ENCODE measurements at places on chromosomes 12 and 14.

GRCh38 chr14:88706425-88706824 is 86.3 kb downstream of the EML5 start:
- DNase-seq, result no peak

- no peak for DNase-seq
Measured at GRCh38 chr14:99597911-99598600, 6.0 kb downstream of the CCDC85C start.

DNA sequence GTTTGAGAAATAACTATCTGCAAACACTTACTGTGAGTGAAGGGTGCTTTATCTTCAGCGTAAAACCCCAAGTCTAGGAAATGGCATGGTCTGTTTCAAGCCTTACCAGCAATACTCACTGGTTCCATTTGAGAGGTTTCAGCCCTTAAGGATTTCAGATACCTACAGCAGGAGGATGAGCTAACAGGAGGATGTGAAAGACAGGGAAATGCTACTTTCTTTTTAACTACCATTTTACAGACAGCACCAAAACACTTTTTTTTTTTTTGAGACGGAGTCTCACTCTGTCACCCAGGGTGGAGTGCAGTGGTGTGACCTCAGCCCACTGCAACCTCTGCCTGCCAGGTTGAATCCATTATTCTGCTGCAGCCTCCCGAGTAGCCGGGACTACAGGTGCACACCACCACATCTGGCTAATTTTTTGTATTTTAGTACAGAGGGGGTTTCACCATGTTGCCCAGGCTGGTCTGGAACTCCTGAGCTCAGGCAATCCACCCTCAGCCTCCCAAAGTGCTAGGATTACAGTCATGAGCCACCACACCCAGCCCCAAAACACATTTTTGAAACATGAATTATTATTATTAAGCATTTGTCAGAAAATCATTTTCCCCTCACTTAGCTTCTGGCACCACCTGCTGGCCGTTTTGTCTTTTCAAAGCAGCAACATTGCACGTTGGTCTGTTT is 4.6 kb downstream of the MTRFR start:
- DNase-seq, result peak; percentile 79

DNA sequence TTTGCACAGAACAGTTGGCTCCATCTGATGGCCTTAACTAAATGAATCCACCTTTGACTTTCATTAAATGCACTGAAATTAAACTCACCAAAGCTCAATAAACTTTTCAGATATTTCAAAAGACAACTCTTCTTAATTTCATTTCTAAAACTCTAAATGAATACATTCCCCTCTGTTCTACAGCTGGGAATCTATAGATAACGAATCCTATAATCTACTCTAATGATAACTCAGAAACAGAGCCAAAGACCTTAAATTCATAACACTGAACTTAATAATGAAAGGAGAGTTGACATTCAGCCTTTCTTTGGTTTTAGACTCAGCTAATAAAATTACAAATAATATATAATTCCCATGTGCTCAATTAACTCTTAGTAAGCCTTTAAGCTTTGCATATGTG is 150.5 kb downstream of the KCNH5 start:
- no peak for DNase-seq

DNA sequence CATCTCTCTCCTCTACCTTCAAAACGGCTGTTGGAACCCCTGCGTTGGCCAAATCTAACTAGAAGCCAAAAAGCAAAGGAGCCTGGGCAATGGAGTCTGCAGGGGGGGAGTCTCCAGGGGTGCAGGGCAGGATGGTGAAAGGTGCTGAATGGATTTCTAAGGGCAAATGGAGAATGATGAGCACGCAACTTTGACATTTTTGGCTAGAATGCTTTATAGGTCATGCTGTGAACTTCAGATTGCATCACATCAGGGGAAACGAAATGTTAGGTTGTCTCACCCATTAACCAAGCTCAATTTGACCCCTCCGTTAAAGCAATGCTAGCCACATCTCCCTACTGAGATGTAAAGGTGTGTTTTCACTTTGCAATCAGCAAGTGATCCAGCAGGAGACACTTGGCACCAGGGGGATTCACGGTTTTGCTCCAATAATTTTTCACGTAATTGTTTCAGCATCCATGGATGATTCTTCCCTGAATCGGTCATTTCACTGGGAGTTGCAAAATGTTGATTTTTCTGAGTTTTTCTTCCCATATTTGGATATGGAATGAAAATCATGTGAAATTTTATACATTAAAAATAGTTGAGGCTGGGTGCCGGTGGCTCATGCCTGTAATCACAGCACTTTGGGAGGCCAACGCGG is 78.0 kb upstream of the MDM1 start:
- DNase-seq, result no peak

- DNase-seq, result peak; percentile 76
Measured at GRCh38 chr12:52965337-52965731, 16.4 kb downstream of the KRT18 start.

GRCh38 chr12:6584293-6584692 is 16.2 kb upstream of the NOP2 start:
- DNase-seq, result no peak

DNA sequence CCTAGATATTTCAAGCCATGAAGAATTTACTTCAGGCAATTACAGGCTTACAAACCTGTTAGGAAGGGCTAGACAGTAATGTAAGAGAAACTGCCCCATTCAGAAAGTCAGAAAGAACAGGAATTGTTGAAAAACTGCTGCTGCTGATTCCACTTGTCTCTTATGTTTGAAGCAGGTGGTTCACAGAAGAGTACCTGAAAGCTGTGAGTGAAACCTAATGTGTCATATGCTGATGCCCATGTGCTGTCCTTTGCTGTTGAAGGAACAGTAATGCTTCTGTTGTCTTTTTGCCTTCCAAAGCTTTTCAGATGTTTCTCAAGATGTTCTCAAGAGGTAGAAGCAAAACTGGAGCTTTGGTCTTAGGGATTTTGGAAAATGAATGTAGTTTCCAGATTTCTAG is 39.0 kb downstream of the MNAT1 start:
- DNase-seq, result no peak

DNA sequence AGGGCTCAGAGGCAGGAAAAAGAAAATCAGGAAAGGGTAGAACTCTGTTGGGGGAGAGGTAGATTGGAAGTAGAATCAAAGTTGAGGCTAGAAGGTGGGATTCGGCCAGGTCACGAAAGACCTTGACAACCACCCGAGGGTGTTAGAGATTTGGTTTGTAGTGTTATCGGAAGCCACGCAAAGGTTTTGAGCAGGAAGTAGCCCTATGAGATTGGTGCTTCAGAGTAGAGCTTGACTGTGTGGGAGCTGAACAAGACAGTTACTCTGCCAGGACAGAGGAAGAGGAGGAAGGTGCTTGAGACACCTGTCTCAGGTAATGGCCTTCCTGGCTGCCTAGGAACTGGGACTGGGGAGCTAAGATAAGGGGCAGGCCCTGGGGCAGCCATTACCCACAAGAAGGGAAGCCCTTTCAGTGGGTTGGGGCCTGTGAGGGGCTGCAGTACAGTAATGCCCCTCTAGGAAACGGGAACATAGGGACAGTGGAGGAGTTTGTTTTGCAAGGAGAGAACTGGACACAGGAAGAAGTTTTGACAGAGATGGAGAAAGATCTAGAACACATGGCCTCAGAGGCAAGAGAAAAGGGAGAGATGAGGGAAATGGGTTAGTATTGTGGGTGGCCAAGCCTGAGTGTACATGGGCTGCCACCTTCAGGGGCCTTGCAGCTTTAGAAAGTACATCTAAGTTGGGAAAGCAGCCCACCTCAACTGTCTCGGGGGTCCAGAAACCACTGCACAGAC is 73.5 kb downstream of the RIN3 start:
- no peak for DNase-seq

- DNase-seq, result peak; percentile 84
Measured at GRCh38 chr12:48000878-48001504, 3.3 kb downstream of the COL2A1 start.

- no peak for DNase-seq
Measured at GRCh38 chr14:29227631-29228030, 461.0 kb downstream of the FOXG1 start.

DNA sequence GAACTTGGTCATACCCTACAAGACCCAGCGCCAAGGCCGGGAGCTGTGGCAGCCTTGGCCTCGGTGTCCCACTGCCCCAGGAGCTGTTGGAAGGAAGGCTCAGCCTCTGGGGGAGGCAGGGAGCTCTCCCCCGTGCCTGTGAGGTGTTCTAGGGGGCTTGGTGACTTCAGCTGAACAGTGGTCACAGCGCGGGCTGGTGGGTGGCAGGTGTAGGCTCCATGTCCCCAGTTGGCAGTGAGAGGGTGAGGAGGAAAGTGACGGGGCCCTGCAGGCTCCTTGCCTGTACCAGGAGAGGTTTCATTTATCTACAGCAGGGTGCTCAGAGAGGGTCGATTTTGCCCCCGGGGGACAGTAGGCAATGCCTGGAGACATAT is 47.5 kb downstream of the DLK1 start:
- DNase-seq, result no peak

Data from GM23338 (cell line).